ENCODE measurements at places on chromosomes 2 and 18.

DNA sequence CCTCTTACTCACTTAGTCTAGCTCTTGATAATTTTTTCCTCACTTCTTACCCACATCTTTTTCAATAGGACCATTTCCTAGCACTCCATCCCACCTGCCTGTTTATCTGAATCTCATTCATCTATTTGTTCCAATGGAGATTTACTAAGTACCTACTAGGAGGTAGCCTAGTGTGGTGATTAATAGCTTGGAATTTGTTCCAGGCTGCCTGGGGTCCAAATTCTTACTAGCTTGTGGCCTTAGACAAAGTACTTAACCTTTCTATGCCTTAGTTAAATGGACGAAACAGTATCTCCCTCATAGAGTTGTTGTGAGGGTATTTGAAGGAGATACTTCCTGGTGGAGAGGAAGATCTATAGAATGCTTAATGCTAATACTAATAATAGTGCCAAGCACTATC lies 42.9 kb upstream of the SERTAD2 start:
- DNase-seq, result no peak

- DNase-seq, result no peak
These were observed 62.7 kb upstream of the TANC1 start for GRCh38 chr2:158905784-158906183.

GRCh38 chr2:231039821-231040364 lies 2.6 kb downstream of the C2orf72 start:
- no peak for DNase-seq

GRCh38 chr2:183606718-183607085 lies 482.5 kb downstream of the NUP35 start:
- peak; percentile 2 for DNase-seq

DNA sequence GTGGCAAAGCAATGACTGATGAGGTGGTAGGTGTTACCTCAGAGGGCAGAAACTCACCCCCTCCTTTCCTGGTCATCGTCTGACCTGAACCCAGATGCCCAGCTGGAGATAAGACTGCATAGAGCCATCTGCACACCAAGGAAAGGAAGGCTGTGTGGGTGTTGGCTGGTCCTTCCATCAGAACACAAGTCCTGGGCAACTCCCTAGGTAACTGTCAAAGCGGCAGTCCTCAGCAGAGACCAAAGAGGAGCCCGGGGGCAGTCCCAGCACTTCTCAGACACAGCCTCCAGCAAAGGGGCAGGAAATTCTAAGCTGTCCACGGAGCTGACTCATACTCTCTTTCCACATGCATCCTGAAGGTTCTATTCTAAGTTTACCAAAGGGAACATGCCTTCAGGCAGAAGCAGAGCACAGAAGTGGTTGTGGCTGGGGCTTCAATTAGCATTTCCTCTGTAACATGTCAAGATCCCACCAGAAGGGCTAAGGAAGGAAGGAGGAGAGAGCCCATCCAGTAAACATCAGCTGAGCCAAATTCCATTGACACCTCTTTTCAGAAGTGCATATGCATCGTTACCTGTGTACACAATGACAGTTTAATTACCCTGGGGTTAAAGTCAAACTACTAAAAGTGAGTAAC lies 54.7 kb downstream of the SPRED2 start:
- DNase-seq, result peak; percentile 62

GRCh38 chr2:218872645-218873358 lies 7.8 kb upstream of the WNT10A start:
- DNase-seq, result no peak

DNA sequence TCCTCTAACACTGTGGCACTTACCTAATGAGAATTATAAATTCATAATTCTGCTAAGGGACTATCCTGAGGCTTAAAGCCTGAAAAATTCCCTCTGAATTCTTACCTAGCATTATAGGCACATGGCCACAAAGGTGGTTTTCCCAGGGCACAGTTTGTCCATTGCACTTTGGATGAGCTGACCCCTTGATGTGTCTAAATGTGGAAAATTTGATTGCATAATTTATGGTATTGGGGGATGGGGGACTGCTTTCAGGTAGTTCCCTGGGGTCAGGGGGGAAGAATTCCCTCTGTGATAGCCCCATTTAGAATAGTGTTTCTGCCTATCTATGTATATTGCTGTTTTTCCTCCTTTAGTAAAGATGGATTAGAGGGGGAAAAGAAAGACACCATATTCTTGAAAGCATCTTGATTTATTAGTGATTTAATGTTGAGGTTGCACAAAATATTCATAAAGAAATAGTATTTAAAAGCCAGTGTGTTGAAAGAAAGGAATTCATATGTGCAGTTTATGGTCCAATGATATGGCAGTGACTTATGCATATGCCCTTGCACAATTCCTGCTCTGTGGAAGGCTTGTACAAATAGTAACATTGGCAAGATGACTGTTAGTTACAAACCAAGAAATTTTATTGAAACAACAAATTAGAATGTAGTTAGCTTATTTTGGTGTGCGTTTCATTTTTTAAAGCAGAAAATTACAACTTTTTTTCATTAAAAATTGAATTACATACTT lies 8.7 kb upstream of the HTR2B start:
- DNase-seq, result no peak

DNA sequence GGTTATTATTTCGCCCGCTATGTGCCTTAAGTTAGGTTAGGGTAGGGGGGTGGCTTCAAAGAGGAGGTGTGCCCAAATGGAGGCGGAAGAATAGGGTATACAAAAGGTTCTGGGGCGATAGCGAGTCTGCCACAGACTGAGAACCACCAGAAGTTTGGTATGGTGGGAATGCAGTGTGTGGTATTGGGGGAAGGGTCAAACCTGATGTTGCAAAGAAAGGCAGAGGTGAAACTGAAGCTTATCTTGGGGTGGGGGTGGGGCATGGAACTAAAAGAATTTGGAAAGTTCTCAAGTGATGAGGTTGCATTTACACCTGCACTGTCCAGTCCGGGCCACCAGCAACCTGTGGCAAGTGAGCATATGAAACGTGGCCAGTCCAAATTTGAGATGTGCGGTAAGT lies 11.8 kb upstream of the CCBE1 start:
- peak; percentile 43 for DNase-seq

DNA sequence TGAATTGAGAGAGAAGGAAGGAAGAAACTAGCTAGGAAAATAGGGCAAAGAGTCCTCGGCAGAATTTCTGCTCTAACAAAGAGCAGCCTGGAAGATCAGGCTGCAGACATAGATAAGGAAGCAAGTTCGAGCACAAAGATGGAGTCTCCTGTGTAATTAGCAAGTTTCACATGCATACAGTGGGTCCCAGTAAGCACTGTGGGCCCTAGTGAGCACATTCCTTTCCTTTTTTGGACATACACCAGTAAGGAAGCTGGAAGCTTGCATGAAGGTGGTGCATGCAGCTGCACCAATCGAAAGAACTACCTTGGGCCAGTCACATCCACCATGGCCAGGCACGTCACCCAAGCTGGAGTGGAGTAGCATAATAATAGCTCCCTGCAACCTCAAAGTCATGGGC lies 109.7 kb downstream of the NOL4 start:
- DNase-seq, result no peak

- peak; percentile 84 for DNase-seq
These were observed 4.0 kb downstream of the ID2 start for GRCh38 chr2:8685697-8686358.

DNA sequence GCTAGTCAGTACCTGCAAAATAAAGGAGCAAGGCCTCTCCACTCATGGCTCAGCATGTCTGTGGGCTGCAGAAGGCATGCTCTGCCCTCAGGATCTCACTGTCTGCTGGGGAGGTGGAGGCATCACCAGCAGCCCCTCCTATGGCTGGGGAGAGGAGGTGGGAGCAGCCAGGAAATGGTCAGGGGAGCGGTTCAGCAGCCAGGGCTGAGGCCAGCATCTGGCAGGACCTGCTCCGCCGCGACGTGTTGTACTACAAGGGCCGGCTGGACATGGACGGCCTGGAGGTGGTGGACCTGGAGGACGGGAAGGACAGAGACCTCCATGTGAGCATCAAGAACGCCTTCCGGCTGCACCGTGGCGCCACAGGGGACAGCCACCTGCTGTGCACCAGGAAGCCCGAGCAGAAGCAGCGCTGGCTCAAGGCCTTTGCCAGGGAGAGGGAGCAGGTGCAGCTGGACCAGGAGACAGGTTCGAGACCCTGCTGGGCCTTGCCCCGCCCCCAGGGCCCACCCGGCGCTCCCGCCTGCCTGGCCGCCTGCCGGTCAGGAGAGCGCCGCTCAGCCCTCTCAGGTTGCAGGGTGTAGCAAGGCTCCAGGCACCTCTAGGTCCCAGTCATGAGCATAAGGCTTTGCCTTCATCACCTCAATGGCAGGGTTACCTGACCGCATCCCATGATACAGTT lies 49.0 kb downstream of the FAM168B start:
- DNase-seq, result no peak
